ENCODE measurements at places on chromosomes 5 and 9. TPM values are rescaled to one million over a fixed set of nuclear protein-coding genes. Genes with fewer than 3 reads are reported as not detected.
A peak's percentile ranks its signal among the peaks of the same experiment; 100 is the strongest.

The GRM6 gene
- not detected for total RNA-seq

The CPLANE1 gene
- total RNA-seq = 5.9 TPM

DNA sequence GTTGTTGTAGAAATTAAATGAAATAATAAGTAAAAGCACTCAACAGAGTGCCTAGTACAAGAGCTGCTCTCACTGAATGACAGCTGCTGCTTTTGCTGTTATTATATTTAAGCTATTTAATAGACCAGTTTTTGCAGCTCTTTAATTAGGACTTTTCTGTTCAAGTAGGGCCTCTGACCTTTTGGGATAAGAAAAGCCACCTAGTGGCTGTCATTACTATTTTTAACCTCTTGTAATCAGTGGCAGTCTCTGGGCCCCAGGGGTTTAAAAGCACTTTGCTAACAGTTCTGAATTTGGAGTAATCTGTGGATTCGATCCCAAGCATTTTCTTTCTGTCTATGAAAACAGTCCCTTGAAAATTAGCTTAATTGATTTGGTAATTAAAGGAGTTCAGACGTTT is 121.1 kb downstream of the NUDT12 start:
- no peaks in the 10 kb centered on the region for H3K4me1 ChIP-seq

GRCh38 chr9:123347289-123348060 is 8.5 kb upstream of the CRB2 start:
- no peaks in the 10 kb centered on the region for H3K4me1 ChIP-seq
- peaks cover 3% of the 10 kb centered on the region for H3K27me3 ChIP-seq
- no peak overlapping the region for H3K4me3 ChIP-seq
- H3K36me3 ChIP-seq = no peaks in the 10 kb centered on the region
- H3K27ac ChIP-seq = no peak overlapping the region
- DNase-seq = no peak

DNA sequence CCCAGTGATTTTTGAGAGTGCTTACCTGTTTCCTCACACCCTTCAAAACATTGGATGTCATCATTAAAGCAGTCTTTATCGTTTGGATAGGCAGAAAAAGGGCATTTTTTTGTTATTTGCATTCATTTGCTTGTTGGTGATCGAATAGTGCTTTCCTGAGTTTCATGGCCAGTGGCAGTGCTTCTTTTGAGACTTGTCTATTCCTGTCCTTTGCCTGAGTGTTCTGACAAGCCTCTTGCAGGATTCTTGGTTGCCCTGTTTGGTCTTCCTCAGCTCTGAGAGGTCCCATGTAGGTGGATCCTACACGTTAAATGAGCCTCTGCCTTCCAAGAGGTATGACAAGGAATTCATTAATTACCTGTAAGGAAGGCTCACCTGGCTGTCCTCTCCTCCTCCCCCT is 52.8 kb downstream of the DAB2IP start:
- peaks cover 9% of the 10 kb centered on the region for H3K4me1 ChIP-seq
- no peaks in the 10 kb centered on the region for H3K36me3 ChIP-seq
- H3K27ac ChIP-seq = no peak overlapping the region

- DNase-seq = no peak
- no peaks in the 10 kb centered on the region for H3K36me3 ChIP-seq
- H3K4me1 ChIP-seq = no peaks in the 10 kb centered on the region
- no peak overlapping the region for H3K4me3 ChIP-seq
- H3K27me3 ChIP-seq = peaks cover 45% of the 10 kb centered on the region
These were observed 42.0 kb downstream of the FRMPD1 start for GRCh38 chr9:37692622-37693221.

- H3K36me3 ChIP-seq = peaks cover 8% of the 10 kb centered on the region
- H3K27ac ChIP-seq = peak overlapping the region; percentile 8
- H3K4me1 ChIP-seq = peaks cover 15% of the 10 kb centered on the region
- no peak overlapping the region for H3K4me3 ChIP-seq
These were observed 42.3 kb downstream of the B4GALT1 start for GRCh38 chr9:33124751-33125381.

DNA sequence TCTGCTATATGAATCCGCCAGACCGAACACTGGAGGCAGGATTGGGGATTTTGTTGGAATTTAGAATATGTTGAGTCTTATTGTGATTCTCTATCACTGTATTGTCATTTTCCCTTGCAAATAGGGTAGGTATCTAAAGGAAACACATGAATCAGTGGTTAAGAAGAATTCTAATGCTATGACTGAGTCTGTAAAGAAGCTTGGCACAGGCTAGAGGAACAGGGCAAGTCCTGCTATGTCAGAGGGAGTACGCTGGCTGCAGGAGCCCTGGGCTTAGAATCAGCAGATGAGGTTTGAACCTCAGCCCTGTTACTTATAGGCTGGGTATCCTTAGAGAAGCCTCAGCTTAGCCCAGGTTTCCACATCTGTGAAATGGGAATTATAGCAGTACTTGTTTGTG is 198.1 kb downstream of the NR3C1 start:
- H3K27ac ChIP-seq = peak overlapping the region; percentile 11
- H3K4me1 ChIP-seq = peaks cover 21% of the 10 kb centered on the region

DNA sequence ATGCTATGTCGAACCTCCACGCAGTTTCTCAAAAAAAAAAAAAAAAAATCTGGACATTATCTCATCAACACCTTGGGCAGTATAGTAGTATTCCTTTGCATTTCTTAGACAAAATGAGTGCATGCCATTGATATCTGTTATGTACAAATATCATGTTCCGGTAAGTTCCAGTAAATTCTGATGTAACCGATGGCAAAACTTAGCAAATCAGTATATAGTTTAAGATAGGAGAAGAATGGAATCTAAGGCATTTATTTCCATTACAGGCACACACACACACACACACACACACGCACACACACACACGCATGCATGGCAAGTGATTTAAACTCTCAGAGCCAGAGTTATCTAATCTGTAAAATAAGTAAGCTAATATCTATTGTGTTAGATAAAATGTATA is 356.5 kb upstream of the TUSC1 start:
- H3K27ac ChIP-seq = no peak overlapping the region
- peaks cover 3% of the 10 kb centered on the region for H3K36me3 ChIP-seq
- H3K27me3 ChIP-seq = no peaks in the 10 kb centered on the region
- DNase-seq = no peak
- H3K4me1 ChIP-seq = no peaks in the 10 kb centered on the region
- H3K4me3 ChIP-seq = no peak overlapping the region

DNA sequence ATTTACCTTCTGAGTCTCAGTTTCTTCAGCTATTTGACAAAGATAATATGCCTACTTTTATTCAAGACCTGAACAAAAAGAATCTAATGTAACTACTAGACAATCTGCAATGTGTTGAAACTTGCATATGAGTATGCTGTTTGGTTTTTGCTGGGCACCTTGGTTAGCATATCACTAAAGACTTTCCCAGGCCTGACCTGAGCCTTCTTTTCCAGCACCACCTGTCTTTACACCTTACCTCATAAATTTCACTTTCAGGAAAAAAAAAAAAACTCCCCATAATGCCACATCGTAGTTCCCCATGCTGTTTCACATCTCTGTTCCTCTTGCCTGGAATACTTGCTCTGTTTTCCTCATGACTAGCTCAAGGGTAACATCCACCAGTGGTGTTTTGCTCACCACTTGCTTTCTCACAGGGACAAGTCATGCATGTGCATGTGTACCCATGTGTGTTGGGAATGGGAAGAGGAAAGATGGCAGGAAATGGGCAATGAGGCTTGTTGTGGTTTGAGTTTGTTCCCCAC is 45.6 kb upstream of the TLE4 start:
- peaks cover 6% of the 10 kb centered on the region for H3K36me3 ChIP-seq
- no peak for DNase-seq
- H3K4me3 ChIP-seq = no peak overlapping the region
- H3K4me1 ChIP-seq = no peaks in the 10 kb centered on the region
- H3K27ac ChIP-seq = no peak overlapping the region
